ENCODE measurements at places on chromosomes 5 and 9.

DNA sequence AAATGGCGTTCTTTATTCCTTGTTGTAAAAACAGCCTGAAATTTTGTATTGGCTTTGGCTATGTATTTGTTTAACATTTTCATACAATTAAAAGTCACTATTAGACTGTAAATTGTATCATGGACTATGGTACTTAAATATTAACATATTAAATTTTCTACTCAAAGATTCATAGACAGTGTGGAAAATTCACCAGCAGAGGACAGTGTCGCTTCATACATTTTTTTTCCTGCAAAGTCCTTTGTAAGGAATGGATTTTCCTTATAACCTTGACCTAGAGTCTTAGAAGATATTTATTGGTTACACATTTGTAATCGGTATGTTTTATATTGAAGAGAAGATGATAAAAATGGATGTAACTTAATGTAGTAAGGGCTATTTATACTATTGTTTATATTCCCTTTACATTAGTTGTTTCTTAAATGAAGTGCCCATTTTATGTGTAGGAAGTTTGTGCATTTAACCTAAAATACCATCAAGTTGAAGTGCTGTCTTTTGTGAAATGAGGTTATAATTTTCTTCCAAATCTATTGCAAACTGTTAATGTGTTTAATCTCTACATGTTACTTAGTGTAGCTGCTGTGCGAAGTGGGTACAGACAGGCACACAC, 150.1 kb downstream of the KDM4C start:
- peak; percentile 7 for DNase-seq

DNA sequence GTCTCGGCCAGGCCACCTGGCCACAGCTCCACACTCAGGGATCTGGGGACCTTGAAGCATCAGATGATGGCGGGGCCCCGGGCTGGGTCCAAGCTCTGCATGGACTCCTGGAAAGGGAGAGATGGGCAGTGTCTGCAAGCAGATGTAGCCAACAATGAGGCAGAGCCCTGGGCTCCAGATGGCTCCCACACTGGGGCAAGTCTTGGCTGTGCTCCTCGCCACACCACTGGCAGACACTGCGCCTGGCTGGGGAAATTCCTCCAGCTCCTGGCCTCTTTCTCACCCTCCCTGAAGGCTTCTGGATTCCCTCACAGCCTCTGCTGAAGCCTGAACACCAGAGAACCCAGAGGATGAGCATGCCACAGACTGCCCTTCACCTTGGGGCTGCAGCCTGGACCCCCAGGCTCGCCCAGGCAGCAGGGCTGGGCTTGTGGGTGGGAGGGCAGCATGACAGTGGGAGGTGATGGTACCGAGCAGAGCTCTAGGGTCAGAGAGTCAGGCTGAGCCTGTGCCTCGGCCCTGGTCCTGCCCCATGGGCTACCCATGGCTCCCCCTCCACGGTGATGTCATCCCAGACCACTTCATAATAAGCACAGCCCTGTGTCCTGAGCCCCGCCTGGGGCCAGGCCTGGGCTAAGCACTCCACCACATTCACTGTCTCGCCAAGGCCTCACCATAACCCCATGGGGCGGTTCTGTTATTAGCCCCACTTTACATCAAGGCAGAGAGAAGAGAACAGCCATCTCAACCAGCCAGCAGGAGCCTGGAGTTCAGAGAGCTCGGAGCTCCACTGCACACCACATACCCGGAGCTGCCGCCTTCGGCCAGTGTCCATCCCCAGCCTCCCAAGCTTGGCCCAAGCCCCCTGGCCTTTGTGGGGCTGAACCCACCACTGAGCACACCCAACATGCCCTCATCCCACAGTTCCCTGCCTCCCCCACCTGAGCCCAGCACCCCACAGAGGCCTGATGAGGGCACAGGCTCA, 62.2 kb upstream of the ADAMTS2 start:
- DNase-seq = no peak

DNA sequence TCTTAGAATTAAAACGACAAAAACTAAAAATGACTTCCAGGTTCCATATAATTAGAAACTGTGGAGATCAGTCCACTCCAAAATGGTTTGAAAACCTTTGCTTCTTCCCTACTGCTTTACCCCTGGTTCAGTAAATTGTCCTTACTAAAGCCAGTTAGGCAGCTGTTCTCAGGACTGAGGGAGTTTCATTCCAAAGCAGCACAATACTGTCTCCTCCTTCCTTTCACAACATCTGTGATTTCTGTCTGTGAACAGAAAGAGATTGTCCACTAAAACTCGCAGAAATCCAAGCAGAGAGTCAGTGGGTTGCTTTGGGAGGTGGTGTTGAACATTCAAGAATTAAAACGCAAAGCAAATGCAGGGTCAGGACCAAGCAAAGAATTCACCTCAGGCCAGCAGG, 740.8 kb upstream of the ZNF608 start:
- no peak for DNase-seq

DNA sequence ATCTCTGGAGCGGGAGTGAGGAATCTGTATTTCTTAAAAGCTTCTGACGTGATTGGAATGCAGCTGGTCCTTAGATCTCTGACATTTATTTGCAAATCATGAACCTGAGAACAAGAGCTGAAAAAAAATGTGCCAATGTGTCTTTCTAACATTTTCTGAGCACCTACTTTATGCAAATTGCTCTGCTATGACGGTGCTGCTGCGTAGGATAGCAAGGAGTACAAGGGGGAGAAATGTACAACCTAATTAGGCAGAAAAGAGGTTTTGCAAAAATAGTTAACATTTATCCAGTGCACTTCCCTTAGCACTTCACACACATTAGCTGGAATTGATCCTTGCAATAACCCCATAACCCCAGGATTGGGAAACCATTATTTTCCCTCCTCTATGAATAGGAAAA, 357.5 kb downstream of the TLE4 start:
- no peak for DNase-seq

GRCh38 chr5:5026409-5026785, 113.7 kb upstream of the ADAMTS16 start:
- no peak for DNase-seq

- no peak for DNase-seq
Measured at GRCh38 chr9:120507936-120508510, 71.9 kb downstream of the CDK5RAP2 start.

DNA sequence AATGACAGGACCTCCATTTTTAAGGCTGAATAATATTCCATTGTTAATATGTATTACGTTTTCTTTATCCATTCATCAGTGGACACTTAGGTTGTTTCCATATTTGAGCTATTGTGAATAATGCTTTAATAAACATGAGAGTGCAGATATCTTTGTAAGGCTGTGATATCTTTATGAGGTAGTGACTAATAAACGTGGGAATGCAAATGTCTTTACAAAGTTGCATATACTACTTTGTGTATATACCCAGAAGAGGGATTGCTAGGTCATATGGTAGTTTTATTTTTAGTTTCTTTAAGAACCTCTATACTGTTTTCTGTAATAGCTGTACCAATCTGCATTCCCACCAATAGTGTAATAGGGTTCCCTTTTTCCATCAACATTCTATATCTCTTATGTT, 148.7 kb downstream of the FOCAD start:
- DNase-seq = no peak

- no peak for DNase-seq
Measured at GRCh38 chr5:33973271-33973670, 11.2 kb downstream of the SLC45A2 start.

DNA sequence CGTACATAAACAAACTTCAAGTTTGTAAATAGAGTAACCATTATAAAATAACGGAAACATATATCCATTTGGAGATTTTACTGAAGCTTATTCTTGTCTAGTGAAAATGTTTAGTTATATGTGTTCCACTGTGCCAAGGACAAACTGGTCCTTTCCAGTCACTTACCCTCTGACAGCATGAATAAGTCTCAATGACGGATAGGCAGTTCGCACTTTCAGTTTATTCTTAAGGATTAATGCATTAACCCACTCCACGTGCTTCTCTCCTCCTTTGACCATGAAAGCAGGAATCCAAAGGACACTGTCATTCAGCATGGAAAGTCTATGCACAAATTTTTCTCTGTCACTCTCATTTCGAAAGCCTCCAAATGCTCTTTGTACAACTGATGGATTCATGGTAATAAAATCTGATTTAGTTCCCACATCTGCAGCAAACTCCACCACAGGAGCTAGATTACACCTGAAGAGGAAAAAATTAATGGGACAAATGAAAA, 47.1 kb downstream of the ST8SIA4 start:
- no peak for DNase-seq

DNA sequence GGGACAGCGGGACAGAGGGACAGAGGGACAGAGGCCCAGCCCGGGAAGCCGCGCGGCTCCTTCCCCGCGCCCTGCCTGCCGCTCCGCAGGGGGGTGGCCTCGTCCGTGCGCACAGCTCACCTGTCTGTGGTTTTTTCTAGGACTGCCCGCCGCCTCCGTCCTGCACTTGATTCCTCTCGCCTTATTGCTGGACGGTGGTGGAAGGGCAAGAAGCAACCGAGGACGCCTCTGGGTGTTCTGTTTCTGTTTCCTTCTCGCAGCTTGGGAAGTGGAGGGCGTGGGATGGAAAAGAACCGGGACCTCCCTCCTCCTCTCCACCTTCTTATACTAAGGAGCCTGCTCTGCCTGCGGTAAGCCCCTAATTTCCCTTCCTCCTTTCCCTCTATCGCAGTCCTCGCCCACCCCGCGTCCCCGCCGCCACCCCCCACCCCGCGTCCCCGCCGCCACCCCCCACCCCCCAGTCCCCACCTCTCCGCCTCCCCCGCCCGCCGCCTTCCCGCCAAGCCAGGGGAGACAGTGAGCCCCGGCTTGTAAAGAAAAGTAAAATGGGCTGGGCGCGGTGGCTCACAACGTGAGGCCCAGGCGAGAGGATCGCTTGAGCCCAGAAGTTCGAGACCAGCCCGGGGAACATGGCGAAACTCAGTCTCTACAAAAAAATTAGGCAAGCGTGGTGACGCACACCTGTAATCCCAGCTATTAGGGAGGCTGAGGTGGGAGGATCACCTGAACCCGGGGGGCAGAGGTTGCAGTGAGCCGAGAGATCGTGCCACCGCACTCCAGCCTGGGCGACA, 9.6 kb upstream of the FLT4 start:
- DNase-seq = no peak
